ENCODE measurements at places on chromosomes 1 and 21.

DNA sequence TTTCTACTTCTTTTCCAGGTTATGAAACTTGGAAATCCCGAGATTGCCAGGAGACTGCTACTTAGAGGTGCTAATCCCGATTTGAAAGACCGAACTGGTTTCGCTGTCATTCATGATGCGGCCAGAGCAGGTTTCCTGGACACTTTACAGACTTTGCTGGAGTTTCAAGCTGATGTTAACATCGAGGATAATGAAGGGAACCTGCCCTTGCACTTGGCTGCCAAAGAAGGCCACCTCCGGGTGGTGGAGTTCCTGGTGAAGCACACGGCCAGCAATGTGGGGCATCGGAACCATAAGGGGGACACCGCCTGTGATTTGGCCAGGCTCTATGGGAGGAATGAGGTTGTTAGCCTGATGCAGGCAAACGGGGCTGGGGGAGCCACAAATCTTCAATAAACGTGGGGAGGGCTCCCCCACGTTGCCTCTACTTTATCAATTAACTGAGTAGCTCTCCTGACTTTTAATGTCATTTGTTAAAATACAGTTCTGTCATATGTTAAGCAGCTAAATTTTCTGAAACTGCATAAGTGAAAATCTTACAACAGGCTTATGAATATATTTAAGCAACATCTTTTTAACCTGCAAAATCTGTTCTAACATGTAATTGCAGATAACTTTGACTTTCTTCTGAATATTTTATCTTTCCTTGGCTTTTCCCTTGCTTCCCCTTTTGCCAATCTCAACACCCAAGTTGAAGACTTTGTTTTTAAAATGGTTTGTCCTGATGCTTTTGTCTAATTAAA, 4.0 kb downstream of the CDKN2C start:
- DNase-seq: no peak

DNA sequence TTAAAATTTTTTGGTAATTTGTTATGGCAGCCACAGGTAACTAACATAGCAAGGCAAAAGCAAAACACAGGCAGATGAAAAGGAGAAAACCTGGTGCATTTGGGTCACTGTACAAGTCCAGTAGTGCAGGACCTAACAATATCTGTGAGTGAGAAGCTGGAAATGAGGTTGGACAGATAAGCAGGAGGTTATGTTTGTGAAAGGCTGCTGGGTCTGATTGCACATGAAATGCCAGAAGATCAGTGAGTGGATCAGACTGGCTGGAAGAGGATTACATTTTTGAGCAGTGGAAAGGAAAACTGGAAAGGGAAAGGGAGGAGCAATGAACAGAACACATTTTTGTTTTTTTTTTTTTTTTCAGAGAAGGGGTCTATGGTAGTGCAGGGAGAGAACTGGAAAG, 73.6 kb downstream of the CYYR1 start:
- no peak for DNase-seq

DNA sequence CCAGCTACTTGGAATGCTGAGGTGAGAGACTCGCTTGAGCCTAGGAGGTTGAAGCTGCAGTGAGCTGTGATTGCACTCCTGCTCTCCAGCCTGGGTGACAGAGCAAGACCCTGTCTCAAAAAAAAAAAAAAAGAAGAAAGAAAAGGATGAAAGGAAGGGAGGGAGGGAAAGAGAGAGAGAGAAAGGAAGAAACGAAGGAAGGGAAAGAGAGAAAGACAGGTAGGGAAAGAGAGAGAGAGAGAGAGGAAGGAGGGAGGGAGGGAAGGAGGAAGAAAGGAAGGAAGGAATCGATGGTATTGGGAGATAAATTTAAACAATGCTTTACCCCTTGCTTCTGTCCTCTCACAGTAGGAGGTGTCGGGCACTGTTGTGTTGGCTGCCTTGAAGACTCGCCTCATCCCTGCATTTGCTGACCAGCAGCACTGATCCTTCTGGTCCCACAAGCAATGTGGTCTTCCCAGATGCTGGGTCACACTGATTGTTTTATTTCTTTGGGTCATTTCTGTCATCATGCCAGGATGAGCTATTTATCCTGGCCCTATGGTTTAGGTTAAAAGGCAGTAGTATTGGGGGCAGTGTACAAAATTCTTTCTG, 30.9 kb downstream of the GPR137B start:
- DNase-seq: no peak

DNA sequence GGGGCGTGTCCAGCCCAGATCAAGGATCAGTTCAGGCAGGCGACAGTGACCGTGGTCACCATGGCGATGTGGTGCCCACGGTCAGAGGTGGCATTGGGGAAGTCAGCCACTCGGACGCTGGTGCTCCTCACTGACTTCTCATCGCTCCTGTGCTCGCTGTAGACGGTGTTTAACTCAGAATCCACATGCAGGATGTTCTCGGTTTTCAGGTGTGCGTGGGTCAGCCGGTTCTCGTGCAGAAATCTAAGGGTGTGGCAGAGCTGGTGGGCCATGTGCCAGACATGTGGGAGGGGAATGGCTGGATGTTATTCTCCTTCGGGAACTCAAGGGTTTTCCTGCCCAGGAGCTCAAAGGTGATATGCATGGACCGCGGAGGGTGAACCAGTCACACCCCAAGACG, 11.7 kb downstream of the OR2AJ1 start:
- DNase-seq: no peak

- DNase-seq: no peak
Observed at GRCh38 chr1:229726061-229726460, 100.0 kb downstream of the URB2 start.

DNA sequence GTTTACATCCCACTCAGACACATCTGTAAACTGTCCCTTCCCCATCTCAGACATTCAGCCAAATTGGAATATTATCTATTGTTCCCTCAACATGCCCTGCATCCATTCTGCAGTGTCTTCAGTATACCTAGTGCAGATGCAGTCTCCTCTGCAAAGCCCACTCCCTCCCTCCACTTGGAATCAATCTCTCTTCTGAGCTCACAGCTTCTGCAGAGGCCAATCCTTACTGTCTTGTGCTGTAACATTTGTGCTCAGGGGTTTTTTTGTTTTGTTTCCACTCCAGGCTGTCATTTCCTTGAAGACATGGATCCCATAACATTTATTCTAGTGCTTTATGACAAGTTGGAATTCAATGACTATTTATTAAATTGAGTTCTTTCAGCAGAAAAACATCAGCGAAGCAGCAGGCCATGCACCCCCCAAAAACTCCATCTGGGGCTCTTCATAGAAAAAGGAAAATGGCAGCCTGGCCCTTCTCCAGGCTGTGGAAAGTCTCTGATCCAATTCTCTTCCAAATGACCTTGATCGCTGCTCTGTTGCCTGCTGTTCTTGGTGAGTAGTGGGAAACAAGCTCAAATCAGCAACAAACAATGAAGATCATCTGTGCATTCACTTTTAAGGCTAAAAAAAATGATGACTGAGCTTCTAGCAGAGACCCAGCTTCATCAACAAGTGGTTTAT, 8.7 kb downstream of the C4BPA start:
- DNase-seq: no peak

- DNase-seq: no peak
Observed at GRCh38 chr1:40266786-40267535, 8.9 kb downstream of the ZMPSTE24 start.

GRCh38 chr1:156262461-156263287, 14.8 kb upstream of the PAQR6 start:
- no peak for DNase-seq

- DNase-seq: no peak
Observed at GRCh38 chr1:231278100-231278790, 37.2 kb downstream of the GNPAT start.

DNA sequence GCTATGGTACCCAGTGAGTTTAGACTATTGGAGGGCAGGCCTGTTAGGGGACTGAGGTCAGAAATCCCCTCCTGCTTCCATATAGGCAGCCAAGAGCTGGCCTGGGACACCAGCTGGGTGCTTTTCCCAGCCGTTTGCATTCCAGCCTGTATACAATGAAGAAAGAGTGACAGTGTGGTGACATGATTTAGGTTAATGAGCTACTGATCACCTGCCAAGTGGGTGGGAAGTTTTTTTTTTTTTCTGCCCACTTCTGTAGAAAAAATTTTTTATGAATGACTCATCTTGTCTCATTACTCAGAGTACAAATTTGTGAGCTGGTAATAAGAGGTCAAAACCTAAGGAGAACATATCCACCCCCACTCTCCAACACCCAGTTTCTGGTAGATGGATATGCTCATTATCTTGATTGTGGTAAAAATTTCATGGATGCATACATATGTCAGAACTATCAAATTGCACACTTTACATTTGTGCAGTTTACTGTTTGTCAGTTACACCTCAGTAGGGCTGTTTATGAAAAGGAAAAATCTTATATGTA, 16.4 kb upstream of the CGN start:
- no peak for DNase-seq

DNA sequence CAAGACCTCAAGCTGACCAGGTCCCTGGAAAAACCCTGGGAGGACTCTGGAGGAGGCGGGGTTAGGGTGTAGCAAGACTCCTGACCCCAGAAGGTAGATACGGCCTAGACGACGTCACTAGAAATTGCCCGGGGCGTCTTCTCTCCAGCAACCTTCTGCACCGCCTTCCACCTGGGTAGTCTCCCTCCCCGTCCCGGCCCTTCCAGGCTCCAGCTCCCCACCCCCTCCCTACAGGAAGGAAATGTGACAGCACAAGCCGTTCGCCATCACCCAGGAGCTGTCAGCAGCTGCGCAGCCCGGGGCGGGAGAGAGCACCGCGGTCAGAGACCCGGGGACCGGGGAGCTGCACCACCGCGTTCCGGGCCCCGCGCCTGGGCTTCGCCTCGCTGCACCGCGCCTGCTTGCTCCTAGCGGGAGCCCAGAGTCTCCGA, 20.0 kb downstream of the SERTAD4 start:
- DNase-seq: no peak

DNA sequence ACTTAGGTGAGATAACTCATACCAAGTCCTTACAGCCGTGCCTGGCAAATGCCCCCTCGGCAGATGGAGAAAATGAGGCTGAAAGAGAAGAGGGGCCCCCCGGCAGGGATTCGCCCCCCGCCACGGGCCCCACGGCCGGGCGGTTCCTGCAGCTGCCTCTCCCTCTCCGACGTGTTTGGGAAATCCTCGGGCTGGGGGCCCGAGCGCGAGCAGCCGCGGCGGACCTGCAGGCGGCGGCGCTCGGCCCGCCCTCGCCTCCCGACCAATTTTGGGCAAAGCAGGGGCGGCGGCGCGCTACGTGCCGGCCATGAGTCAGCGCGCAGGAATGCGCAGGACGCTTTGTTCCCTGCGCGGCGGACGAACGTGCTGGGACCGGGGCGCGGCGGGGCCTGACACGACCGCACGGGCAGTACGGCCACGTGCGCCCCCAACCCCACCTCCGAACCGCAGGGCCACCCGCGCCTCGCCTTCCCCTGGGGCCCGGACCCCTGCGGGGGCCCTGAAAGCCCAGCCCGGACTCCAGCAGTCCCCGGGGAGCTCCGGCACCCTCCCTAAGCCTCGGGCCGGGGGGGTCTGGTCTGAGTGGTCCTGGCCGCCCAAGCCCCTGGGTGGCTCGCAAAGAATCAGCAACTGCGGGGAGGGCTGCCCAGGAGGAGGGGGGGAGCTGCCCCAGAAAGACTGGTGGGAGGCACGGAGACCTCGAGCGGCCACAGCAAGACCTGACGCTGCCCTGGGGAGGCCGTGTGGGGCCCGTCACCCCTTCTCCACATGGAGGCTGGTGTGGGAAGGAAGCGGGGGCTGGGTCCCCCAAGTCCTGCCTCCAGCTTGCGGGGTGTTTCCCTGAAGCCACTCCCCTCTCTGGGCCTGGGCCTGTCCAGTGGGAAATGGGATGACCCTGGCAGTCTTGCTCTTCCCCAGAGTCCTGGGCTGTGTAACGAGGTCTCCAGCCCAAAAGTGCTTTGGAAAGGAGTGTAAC, 11.9 kb upstream of the EDN2 start:
- peak; percentile 50 for DNase-seq

- DNase-seq: no peak
Observed at GRCh38 chr1:11273595-11274234, 717 bp downstream of the UBIAD1 start.

GRCh38 chr1:199178646-199179045, 539.8 kb downstream of the PTPRC start:
- DNase-seq: no peak

DNA sequence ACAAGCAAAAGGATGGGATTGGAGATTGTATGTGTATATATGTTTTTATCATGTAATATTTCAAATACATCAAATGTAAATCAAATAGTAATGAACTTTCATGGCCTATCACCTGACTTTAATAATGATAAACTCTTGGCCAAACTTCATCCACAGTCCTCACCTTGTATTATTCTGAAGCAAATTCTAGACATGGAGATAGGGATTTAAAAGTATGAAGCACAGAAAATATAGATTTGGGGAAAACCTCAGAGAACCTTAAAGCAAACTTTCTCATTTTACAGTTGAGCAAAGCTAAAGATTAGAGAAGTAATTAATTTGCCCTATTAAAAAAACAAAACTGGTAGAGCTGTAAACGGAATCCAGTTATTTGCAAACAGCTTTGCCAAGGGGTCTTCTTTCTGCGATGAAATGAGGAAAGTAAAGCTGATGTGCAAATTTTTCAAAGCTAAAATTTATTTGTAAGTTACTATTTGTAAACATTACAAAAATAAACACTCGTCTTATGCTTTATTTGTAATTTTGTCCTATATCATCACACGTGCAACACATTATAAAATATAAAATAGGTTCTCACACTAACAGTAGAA, 19.9 kb upstream of the KIF14 start:
- no peak for DNase-seq

DNA sequence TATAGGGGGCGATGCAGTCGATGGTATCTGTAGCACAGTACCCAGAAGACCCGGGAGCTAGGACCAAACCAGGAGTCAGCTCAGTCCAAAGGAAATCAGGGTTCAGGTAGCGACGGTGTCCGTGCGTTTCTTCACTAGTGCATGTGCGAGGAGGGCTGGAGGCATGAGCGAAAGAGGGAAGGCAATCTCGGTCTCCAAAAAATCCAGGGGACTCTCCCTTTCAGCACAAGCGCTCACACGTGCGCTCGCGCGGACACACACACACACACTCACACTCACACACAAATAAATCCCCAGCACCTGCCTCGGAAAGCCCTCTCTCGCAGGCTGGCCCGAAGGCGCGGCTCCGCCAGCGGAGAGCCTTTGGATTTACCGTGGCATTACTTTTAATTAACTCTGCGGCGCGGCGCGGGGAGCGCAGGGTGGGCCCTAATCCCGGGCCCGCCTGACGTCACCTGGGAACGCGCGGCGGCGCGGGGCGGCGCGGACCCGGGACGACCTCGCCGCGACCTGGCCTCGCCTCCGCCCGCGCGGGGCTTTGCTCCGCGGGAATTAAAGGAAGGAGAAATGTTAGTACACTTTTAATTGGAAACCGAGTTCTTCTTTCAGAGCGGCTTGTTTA, 121.2 kb downstream of the LMX1A start:
- DNase-seq: no peak

GRCh38 chr1:119909890-119910596, 13.7 kb upstream of the ADAM30 start:
- no peak for DNase-seq

GRCh38 chr1:145720556-145720877, 1.2 kb downstream of the CD160 start:
- DNase-seq: no peak
